ENCODE measurements at places on chromosomes 6 and 20. TPM values are rescaled to one million over a fixed set of nuclear protein-coding genes. Genes with fewer than 3 reads are reported as not detected.

The ZC2HC1B gene
- total RNA-seq = not detected

GRCh38 chr20:10551732-10552724 lies 116.9 kb downstream of the SLX4IP start:
- DNase-seq = no peak

DNA sequence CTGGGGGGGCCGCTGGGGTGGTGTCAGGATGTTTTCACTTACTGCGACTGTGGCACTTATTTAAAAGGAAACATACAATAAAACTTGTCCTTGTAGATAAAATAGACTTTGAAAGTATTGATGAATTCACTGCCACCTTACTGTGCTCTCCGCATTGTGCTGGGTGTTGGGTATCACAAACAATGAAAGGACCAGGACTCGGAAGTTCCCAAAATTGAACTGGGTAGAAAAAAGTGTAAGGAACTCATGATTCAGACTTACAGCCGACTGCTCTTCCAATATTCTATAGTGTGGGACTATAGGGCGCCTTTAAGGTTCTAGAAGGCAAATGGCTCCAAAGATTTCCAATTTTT lies 32.1 kb upstream of the ID4 start:
- DNase-seq = no peak

GRCh38 chr20:45893831-45894230 lies 2.7 kb downstream of the CTSA start:
- no peak for DNase-seq

The ADGRB3 gene
- not detected for total RNA-seq

- DNase-seq = peak; percentile 74
These were observed 15.9 kb upstream of the PEDS1 start for GRCh38 chr20:50169329-50169823.

The NAA20 gene
- 111 TPM for total RNA-seq

DNA sequence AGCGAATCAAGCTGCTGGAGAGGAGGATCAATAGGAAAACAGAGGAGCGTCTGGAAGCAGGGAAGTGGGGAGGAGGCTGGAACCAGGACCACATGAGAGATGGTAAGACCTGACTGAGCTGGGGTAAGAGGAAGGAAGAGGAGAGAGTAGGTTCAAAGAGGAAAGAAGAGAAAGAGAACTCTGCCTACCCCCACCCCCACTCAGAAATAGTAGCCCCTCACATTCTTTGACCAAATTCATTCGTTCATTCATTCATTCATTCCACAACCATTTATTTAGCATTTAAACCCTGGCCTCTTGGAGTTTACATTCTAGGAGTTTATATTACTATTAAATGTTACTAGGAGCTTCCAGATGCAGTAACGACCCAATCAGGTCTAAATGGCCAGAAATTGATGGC lies 15.8 kb upstream of the HCK start:
- DNase-seq = no peak

GRCh38 chr20:45905505-45906079 lies 6.4 kb downstream of the PLTP start:
- DNase-seq = peak; percentile 93

The RBM24 gene
- 0.13 TPM for total RNA-seq

The TXLNB gene
- total RNA-seq = not detected

The MMP24OS gene
- 6.9 TPM for total RNA-seq

The REM1 gene
- total RNA-seq = not detected

DNA sequence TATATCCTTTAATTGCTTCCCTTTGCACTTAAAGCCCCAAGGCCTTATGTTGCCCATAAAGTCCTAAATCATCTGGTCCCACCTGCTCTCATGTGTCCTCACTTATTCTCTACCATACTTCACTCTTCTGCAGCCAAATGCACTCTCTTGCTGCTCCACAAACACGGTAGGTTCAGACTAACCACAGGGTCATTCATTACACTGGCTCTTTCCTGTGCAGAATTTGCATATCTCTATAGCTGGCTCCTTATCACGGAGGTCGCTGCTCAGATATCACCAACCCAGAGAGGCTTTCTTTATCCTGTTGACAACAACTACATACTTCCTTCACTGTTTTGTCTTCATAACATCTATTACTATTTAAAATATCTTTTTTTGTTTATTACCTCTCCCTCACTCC lies 86.8 kb downstream of the MOXD1 start:
- DNase-seq = no peak

DNA sequence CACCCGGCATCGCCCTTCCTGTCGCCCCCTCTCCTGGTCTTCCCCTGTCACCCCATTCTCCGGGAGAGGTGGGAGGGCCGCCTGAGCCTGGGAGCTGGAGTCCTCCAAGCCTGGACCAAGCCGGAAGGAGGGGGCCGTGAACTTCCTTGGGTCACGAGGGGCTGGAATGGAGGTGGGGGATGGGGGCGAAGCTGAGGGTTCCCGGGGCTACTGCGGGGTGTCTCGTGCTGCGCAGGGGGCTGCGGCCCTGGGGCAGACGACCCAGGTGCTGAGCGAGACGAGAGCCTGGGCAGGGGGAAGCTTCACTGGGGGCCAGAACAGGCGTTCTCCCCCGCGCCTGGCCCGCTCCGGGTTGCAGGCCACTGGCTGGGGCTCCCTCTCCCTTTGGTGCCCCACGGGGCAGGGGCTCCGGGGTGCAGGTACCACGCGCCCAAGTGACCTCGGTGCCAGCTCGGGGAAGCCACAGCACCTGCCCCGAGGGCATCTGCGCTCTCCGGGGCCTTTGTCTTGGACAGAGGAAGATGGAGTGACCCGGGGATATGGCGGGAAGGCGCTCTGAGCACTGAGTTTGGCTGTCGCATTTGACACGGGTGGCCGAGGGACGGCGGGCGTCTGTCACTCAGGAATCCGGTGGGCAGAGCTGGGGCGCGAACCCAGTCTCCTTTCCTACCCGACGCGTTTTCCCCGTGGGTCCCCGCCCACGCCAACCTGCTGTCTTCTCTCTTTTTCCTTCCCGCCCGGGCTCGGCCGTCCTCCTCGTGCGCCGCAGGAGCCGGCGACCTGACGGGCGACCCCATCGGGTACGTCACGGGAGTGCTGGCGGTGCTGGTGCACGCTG lies 1.2 kb downstream of the SLC35D3 start:
- DNase-seq = no peak

GRCh38 chr6:156989159-156989806 lies 212.1 kb downstream of the ARID1B start:
- no peak for DNase-seq

Measured in bronchial epithelial cell (primary cell).